ENCODE measurements at places on chromosomes 7 and 10.

DNA sequence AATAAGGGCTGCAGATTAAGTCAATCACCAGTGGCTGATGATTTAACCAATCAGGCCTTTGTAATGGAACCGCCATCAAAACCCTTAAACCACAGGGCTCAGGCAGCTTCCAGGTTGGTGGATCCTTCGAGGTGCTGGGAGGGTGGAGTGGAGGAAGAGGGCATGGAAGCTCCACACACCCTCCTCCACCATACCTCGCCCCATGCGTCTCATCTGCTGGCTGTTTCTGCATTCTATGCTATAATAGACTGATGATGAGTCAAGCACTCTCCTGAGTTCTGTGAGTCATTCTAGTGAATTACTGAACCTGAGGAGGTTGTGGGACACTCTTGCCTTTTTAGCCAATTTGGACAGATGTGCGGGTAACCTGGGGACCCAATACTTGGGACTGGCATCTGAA is 43.9 kb downstream of the CHST15 start:
- no peak for DNase-seq

DNA sequence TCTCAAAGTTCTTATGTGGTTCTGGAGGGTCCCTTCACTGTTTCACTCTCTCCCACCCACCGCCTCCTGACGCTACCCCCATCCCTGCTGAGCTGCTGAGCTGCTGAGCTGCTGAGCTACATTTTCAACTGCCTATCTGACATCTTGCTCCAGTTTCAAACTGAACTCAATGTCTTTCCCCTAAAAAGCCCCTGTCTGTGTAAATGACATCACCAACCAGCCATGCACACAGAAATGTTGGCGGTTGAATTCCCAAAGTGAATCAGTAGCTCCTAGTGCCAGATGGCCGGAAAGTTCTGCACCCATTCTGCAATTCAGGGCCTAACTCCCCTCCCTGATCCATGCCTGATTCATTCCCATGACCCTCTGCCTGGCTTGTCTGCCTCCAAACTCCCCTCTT is 71.2 kb downstream of the WNT2 start:
- DNase-seq = no peak

- no peak for DNase-seq
These were observed 238.2 kb downstream of the BUB3 start for GRCh38 chr10:123392182-123392963.

DNA sequence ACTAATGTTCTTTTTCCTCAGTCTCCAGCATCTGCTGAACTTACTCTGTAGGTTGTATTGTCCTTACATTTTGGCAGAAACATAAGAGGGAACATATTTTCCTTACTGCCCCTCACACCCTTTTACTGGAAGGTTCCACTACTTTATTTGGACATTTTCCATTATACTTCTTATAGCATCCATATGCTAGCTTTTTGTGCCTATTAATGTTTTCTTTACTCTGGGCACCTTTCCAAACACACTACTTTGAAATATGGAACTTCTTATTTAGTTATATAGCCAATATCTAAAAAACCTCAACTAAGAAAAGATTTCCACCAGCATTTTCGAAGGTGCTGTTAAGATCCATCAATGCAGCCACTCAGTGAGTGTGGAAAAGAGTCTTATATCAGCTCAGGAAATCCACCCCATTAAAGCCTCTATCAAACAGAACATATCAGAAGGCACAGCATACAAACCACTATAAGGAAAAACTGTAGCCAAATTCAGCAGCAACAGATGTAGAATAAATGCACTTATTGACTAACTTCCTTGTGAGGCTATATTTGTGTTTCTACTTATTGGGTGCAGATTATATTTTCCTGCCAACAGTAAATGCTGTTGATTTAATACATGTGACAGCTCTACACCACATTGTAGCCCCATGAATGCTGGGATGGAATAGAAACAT is 272.5 kb upstream of the SEMA3E start:
- DNase-seq = no peak

GRCh38 chr10:9254353-9254752 is 1199.9 kb downstream of the GATA3 start:
- DNase-seq = no peak

DNA sequence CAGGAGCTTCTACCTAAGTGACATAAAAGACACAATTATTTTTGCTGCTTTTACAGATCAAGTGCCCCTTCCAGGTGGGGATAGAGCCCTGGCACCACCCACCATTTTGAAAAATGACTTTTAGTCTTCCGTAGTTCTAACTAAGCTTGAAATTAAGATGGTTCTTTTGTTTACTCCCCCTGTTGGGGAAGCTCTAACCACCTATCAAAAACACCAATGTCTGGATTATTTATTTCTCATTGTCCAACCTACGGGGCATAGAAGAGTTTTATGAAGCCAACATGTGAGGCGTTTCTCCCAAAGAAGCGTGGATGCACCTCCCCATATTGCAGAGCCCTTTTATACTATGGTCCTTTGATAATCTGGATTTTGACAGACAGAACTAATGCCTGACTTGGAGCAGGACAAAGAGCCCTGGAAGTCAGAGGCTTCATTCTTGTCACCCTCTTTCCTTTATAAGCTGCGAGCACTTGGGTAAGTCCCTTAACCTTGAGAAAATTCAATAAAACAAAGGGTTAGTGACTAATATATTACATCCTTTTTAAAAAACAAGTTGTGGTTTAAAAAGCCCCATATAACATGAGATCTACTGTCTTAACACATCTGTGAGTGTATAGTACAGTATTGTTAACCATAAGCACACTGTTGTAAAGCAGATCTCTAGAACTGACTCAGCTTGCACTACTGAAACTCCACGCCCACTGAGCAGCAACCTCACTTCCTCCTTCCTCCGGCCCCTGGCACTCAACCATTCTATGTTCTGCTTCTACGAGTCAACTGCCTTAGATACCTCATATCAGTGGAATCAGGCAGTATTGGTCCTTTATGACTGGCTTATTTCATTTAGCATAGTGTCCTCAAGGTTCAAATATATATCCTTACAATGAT is 67.5 kb downstream of the ATXN7L1 start:
- no peak for DNase-seq

- no peak for DNase-seq
These were observed 884.1 kb downstream of the NRG3 start for GRCh38 chr10:82759050-82759449.

- DNase-seq = no peak
These were observed 639 bp upstream of the TFAM start for GRCh38 chr10:58384544-58384998.

GRCh38 chr10:73340121-73340520 is 18.5 kb downstream of the CFAP70 start:
- DNase-seq = no peak

- no peak for DNase-seq
These were observed 69.0 kb downstream of the TACC2 start for GRCh38 chr10:122057841-122058413.

DNA sequence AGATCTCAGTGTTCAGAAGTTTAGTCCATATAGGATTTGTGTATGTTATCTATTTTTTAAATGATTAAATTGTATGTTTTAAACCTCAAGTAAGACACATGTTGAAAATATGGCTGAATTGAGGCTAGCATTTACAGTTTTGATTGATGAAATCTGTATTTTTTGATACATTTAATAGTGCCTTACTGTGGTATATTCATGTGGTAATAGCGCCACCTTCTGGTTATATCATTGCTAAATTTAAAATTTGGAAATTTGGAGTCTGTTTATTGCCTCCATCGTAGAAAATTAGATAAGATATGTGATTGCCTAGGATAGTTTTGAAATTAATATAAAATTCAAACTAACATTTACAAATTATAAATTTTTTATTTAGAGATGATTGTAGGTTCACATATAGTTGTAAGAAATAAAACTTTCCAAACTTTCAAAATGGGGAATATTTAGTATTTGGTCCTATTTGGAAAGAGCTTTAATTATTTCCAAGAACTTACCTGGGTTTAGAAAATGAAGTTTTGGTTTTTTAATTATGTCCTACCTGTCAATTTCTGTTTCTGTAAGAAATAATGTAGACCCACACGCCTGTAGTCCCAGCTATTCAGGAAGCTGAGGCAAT is 19.1 kb upstream of the ARMS2 start:
- no peak for DNase-seq

GRCh38 chr7:41886901-41887311 is 184.0 kb upstream of the INHBA start:
- no peak for DNase-seq

DNA sequence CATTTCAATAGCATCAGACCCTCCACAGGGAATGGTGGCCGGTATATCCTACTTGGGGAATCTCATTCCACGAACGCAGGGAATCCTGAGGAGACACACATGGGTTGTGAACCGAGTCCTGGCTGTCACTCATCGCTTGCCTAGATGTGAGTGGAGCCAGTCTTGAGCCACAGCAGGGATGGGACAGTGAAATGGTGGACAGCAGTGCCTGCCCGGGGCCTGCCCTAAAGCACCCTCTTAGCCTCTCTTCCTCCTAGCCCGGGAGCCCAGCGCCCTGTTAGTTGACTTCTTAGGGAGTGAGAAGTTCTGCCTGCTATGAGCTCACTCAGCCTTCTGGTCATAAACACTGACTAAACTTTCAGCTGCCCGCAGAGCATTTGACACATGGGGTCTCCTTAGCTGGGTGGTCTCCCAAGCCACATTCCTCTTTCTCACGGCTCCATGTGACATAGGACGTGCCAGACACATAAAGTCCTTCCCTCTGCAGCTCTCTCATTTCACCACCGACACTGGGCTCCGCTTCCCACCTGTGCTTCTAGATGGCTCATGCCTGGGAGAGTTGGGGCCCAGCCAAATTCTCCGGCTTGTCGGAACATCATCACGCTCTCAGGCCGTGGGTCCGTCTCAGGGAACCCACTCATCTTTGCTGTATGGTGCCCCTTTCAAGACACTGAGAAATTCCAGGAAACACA is 60.9 kb downstream of the TCERG1L start:
- no peak for DNase-seq

GRCh38 chr10:94062611-94063010 is 68.9 kb downstream of the PLCE1 start:
- DNase-seq = no peak

DNA sequence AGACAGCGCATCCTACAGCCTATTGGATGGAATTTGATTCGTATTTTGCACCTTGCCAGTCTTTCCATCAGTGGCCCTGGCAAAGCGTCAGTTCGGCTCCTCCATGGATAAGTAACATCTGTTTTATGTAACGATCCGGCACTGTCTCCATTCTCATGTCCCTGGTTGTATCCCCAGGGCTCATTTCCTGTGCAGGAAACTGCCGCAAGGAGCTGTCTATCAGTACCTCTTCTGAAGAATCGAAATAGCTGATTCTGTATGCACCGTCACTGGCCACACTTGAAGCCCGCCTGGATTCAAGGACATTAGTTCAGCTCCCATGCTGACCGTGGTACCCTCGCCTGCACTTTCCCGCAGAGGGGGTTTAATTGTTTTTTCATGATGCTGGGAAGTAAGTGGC is 53.1 kb upstream of the NPS start:
- DNase-seq = no peak

- no peak for DNase-seq
These were observed 101.2 kb upstream of the PDGFA start for GRCh38 chr7:620885-621284.

GRCh38 chr10:14594878-14595525 is 179.7 kb downstream of the FAM107B start:
- DNase-seq = no peak

- no peak for DNase-seq
These were observed 105.7 kb upstream of the SEC61G start for GRCh38 chr7:54864663-54865062.

GRCh38 chr7:31488562-31489203 is 25.2 kb upstream of the ITPRID1 start:
- peak; percentile 61 for DNase-seq

- DNase-seq = no peak
These were observed 190.0 kb upstream of the MGMT start for GRCh38 chr10:129277084-129277483.

GRCh38 chr10:75407713-75408508 is 6.3 kb upstream of the ZNF503 start:
- DNase-seq = no peak

- DNase-seq = no peak
These were observed 23.7 kb upstream of the TIAL1 start for GRCh38 chr10:119620241-119621077.

GRCh38 chr7:136326045-136326609 is 349.0 kb upstream of the MTPN start:
- no peak for DNase-seq

- no peak for DNase-seq
These were observed 942 bp downstream of the TRAPPC14 start for GRCh38 chr7:100157334-100158228.

- DNase-seq = no peak
These were observed 69.3 kb downstream of the MYOF start for GRCh38 chr10:93412801-93413200.

DNA sequence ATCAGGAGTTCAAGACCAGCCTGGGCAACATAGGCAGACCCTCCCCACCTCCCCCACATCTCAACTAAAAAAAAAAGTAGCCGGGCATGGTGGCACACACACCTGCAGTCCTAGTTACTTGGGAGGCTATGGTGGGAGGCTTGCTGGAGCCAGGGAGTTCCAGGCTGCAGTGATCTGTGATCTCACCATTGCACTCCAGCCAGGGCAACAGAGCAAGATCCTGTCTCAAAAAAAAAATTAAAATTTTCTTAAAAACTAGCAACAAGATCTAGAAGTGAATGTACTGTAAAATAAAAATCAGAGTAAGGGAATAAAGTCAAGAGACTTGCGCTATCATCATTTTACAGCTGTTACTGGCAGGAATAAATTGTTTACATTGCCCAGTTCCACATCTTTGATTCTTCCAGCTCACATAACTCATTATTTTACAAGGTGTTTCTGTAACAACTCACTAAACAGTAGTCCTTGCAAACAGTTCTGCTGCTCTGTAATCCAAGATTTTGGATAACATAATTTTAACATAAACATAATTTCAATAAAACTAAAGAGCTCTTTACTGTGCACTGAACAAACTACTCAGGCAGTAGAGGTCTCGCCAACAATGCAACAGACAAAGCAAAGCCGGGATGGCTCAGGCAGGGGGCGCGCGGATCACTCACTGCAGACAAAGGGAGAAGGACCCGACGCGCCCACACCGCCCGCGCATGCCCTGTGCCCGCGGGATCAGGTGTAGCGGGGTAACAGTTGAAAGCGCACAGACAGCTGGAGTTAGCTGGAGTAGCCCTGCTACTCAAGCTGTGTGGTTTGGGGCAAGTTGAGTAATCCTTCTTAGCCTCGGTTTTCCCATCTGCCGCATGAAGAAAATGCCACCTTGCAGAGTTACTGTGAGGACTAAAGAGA is 73.3 kb upstream of the NFE2L3 start:
- DNase-seq = no peak

DNA sequence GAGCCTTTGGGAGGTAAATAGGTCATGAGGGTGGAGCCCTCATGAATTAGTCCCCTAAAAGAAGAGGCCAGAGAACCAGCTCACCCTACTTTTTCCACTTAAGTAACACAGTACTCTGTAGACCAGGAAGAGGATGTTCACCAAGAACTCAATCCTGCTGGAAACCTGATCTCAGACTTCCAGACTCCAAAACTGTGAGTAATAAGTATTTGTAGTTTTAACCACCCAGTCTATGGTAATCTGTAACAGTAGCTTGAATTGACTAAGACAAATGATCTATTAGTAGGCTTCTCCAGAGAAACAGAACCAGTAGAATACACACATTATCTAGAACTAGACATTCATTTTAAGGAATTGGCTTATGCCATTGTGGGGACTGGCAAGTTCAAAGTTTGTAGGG is 51.5 kb downstream of the ANKMY2 start:
- DNase-seq = no peak

Data from iPS DF 6.9 (cell line).